ENCODE measurements at places on chromosomes 5 and 9. TPM values are rescaled to one million over a fixed set of nuclear protein-coding genes. Genes with fewer than 3 reads are reported as not detected.

Gene COL23A1
- total RNA-seq = 0.13 TPM

Gene CNOT8
- 41.2 TPM for total RNA-seq

Gene PCDHAC1
- total RNA-seq = 1.7 TPM

Gene AGXT2
- total RNA-seq = not detected

Gene STOM
- total RNA-seq = 215 TPM

Gene GPR151
- not detected for total RNA-seq

Gene SPATA31C1
- not detected for total RNA-seq

Gene PCDHGB5
- 5.1 TPM for total RNA-seq

Gene PKD2L2
- not detected for total RNA-seq

Gene CDH9
- not detected for total RNA-seq

Gene TRIM41
- total RNA-seq = 10.3 TPM

Gene PCDHA1
- total RNA-seq = under 0.01 TPM

Gene CTXN3
- total RNA-seq = not detected

Gene TRIM36
- 0.77 TPM for total RNA-seq

Gene OR1J2
- not detected for total RNA-seq

Gene CYLC2
- not detected for total RNA-seq

Gene HAVCR1
- not detected for total RNA-seq

Gene GNA14
- not detected for total RNA-seq

Gene FRRS1L
- total RNA-seq = not detected

Gene LCNL1
- not detected for total RNA-seq

Gene CCNJL
- total RNA-seq = 4.4 TPM

Gene SLC6A19
- total RNA-seq = not detected

Gene ZNF79
- 12.8 TPM for total RNA-seq

Gene UNC13B
- 16.8 TPM for total RNA-seq

Gene CHSY3
- total RNA-seq = under 0.01 TPM

Gene MEGF9
- 4.7 TPM for total RNA-seq

Gene MRPS30
- total RNA-seq = 61.6 TPM

Gene MINAR2
- not detected for total RNA-seq

Gene KIAA0825
- total RNA-seq = 0.51 TPM

Data from bronchial epithelial cell (primary cell).